Cardiac septum (tissue), 1 donor: ENCODE measurements at places on chromosomes 7 and 10.

DNA sequence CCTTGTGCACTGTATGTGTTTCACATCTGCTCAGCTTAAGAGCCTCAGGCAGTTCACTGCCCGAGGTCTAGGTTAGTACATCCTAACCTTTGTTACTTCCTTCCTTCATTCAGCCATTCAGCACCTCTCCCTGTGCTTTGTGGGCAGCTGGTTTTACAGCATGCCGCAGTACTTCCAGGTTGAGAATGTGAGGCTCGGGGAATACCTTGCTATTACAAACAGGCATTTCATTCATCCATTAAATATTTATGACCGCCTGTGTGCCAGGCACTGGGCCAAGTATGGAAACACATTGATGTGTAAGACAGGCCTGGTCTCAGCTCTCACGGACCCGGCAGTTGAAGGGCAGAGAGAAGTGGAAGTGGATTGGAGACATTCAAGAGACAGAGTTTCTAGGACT lies 82.4 kb downstream of the SHH start:
- no peak for DNase-seq

DNA sequence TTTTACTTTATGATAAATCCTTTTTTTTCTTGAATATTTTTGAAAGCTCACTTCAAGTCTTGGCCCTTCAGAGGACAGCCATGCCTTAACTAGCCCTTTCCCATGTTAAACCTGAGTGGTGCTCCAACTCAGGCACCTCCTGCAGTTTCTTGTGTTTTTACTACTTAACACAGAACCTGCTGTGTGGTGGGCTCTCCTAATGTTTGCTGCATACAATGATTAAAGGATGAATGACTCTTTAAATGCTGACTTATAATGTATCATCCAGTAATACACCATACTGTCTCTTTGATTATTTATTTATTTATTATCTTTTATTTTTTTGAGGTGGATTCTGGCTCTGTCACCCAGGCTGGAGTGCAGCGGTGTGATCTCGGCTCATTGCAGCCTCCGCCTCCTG lies 179.4 kb downstream of the SEMA3E start:
- no peak for DNase-seq

DNA sequence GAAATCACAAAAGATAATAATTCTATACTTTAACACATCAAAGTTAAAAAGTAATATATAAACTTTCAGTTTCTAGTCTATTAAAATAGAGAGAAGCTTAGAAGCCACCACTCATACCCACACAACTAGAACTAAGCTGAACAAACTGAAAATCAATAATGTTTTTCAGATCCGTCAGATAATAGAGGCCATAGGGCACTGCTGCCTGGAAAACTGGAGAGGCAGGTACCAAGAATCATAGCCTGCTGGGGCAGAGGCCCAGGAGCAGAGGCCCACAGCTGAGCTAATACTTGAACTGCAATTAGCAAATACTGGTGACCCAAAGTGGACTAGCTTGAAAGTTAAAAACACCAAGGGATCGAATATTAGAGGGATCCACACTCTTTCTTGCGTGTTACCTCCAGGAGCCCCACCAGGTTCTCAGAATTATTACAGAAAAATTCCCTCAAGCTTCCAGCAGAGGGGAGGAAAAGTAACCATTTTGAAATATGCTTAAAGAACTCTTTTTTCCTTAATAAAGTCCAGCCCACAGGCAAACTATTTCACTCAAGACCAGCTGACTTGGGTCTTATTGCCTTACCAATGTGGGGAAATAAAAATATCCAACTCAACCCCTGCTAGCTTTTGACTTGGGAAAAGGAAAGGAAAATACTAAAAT lies 774.1 kb upstream of the IGFBP3 start:
- DNase-seq = no peak

- no peak for DNase-seq
Measured at GRCh38 chr7:13235436-13235835, 548.0 kb downstream of the ARL4A start.
